Hair follicle dermal papilla cell (primary cell): ENCODE measurements at places on chromosomes 4 and X. TPM values are rescaled to one million over a fixed set of nuclear protein-coding genes. Genes with fewer than 3 reads are reported as not detected.

OPRPN gene
- not detected in 2 replicates for total RNA-seq

LONRF3 gene
- 0.65 TPM in 1 of 2 replicates, not detected in the other for total RNA-seq

FAAH2 gene
- total RNA-seq = 0.24 and 0.32 TPM in 2 replicates

TMPRSS11B gene
- total RNA-seq = not detected in 2 replicates

CD99 gene
- 309 and 366 TPM in 2 replicates for total RNA-seq

CCNA2 gene
- 7.4 and 7.8 TPM in 2 replicates for total RNA-seq

PPBP gene
- not detected in 2 replicates for total RNA-seq

ZNF185 gene
- 7.8 and 14.3 TPM in 2 replicates for total RNA-seq

ARHGAP6 gene
- total RNA-seq = 0.97 and 1.1 TPM in 2 replicates
